Smooth muscle cell of the umbilical artery (primary cell): ENCODE measurements at places on chromosomes 3 and 15. TPM values are rescaled to one million over a fixed set of nuclear protein-coding genes. Genes with fewer than 3 reads are reported as not detected.

Gene MRPL3
- 118 and 121 TPM in 2 replicates for total RNA-seq

Gene FAM227B
- 6.2 and 8.1 TPM in 2 replicates for total RNA-seq

Gene PLSCR2
- not detected in 2 replicates for total RNA-seq

Gene LRRC34
- 0.59 and 1.8 TPM in 2 replicates for total RNA-seq

Gene PLAAT1
- 0.23 and 1.8 TPM in 2 replicates for total RNA-seq
